ENCODE measurements at places on chromosomes 13 and 19.

DNA sequence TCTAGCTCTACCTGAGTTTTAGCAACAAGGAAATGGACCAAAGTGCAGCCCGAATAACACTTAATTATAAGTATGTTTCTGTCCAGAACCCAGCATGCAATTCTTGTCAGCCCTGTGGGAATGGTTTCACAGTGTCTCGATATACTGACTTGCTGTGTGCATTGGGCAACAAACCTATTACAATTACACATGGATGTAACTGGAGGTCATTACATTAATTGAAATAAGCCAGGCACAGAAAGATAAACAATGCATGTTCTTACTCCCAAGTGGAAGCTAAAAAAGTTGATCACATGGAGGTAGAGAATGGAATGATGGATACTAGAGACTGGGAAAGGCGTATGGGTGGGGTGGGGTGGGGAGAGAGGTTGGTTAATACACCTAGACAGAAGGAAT, 5.1 kb upstream of the CYP2S1 start:
- DNase-seq = no peak

- no peak for DNase-seq
These were observed 2280.4 kb upstream of the PCDH20 start for GRCh38 chr13:63696055-63696454.

DNA sequence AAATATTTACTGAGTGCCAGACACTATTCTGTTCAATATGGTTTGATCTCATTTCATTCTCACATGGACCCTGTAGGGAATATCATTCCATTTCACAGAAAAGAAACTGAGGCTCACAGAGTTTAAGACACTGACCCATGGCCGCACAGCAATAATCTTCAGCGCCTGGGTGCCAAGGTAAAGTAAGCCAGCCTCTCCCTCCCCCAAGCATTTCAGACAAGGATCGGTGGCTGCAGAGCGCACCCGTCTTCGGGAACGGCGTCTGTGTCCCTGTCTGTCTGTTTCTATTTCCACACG, 4.3 kb upstream of the PDE4A start:
- DNase-seq = no peak

DNA sequence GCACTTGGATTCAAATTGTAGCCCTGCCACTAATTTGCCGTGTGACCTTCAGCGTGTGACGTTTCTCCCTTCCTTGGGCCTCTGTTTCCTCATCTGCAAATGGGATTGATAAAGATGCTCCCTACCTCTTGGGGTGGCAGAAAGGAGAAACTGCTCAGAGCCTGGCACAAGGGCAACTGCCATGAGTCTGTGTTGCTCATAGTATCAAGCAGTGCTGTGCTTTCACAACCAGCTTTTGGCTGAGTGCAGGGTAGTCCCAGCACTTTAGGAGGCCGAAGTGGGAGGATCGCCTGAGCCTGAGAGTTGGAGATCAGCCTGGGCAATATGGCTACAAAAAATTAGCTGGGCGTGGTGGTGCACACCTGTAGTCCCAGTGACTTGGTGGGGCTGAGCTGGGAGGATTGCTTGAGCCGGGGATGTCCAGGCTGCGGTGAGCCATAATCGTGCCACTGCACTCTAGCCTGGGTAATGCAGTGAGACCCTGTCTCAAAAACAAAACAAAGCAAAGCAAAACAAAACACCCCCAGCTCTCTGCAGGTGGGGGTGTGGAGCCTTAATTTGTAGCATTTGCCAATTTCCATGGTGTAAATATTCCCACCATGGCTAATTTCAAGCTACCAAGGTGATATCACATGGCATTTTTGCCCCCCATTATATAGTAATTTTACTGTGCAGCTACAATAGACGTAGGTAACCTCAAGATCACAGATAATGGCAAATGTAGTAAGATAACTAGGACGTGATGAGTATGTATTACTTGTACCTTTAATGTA, 1.6 kb upstream of the MARK4 start:
- DNase-seq = no peak

DNA sequence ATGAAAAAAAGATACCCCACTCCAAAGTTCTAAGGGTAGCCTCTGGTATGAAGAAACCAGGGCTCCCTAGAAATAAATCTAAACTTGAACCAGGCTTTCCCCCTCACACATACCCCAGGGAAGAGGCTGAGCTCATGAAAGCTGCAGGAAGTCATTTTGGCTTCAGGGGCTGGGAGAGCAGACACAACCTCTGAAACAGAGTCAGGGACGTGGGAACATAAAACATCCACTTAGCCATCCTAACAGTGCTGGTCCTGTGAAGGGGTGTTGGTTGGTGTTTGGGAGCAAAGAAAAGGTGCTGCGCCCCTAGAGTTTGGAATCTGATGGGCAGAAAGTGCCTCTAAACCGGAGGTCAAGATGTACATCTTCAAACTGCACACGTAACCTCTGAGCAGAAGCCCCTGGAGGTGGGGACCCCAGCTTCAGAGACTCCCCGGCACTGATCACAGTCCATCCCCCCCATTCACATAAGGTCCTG, 15.8 kb downstream of the RAB3D start:
- no peak for DNase-seq

DNA sequence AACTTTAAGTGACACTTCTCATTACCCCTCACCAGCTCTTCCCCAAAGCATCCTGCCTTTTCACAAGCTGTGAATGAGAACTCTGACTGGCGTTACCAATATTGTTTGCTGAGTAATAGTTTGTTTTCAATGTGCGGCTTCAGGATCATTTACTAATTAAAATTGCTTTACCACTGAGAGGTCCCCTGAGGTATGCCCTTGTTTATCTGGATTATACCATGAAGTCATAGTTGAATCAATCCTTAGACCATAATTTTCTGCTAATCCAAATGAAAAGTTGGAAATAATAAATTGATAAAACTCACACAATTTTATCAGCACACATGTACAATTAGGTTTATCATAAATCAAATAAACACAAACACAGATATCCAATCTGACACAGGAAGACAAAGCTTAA, 568.8 kb downstream of the PCDH9 start:
- no peak for DNase-seq

- DNase-seq = no peak
These were observed 22.8 kb upstream of the ZNF564 start for GRCh38 chr19:12574036-12574435.

- DNase-seq = no peak
These were observed 120.2 kb downstream of the RXFP2 start for GRCh38 chr13:31859571-31859970.

DNA sequence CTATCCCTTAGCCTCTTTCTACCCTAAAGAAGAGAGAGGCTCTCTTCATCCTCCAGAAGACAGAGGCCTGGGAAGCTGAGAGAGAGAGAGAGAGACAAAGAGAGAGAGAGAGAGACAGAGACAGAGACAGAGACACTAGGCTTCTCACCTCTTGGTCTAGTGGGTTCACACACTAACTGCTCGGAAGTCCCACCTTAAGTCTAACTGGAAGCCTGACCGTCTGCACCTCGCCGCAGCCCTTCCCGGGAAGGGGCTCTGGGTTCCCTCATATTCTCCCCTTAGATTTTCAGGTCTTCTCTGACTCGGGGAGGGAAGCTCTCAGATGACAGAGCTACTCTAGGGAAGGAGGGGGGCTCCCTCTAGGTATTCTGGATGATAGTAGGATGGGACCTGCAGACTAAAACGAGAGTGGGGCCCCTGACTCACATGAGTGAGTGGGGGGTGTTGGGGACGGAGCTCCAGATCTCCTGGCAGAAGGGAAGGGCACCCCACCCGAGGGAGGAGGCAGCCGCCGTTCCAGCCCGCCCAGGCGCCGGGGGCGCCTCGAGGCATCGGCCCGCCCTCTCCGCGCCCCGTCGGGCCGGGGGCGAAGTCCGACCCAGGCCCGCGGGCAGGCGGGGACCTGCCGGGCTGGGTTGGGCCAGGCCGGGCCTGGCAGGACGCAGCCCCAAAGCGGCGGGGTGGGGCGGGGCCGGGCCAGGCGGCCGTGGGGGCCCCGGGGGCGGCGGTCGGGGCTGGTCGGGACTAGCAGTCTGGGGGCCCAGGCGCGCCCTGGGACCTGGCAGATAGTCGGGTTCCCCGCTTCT, 2.0 kb upstream of the JUNB start:
- no peak for DNase-seq

- no peak for DNase-seq
These were observed 6.6 kb upstream of the FBXW9 start for GRCh38 chr19:12703046-12703445.

DNA sequence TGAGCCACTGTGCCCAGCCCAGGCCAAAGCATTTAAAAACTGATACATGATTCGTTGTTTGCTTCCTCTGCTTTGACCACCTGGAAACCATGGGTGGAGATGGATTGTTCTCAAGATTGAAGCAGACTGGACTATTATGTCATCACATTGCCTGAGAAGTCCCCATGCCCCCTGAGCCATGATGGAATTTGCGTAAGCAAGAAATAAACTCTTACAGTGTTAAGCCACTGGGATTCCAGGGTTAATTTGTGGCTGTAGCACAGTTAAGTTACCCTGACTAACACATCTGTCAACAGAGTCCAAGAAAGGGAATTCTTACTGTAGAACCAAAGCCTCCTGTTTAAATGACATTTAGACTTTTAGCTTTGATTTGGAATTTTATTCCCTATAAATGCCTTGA, 19.4 kb upstream of the DHRS12 start:
- no peak for DNase-seq

GRCh38 chr13:81207636-81208035, 866.7 kb upstream of the SPRY2 start:
- no peak for DNase-seq

GRCh38 chr19:28045621-28046020, 1167.3 kb downstream of the UQCRFS1 start:
- DNase-seq = no peak

DNA sequence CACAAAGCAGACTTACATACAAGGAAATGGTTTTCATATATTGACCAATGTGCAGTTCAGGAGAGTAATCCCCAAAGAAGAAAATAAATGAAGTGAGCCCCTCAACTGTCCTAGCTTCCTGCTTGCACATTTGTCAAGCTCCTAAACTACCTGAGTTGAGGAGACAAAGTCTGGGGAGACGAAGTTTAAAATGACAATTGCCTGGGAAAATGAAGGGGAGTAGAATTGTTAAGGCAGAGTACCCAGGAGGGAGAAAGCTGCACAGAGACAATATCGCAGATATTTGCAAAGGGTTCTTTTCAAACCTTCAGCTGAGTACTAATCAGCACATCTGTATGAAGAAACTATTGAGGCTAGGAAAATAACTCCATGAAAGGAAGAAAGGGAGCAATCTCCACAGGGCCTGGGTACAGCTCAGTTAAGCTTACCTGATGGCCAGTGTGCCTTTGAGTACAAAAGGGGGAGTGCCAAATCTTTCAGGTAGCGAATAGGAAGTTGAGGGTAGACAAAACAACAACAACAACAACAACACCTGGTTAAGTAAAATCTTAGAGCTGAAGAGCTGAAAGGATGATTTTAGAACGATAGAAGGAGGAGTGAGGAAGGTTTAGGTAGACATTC, 1700.1 kb upstream of the PRR20A start:
- no peak for DNase-seq

- DNase-seq = no peak
These were observed 207.0 kb downstream of the SLITRK6 start for GRCh38 chr13:85592211-85592610.

GRCh38 chr19:5786593-5787408, 2.3 kb upstream of the PRR22 start:
- DNase-seq = no peak

DNA sequence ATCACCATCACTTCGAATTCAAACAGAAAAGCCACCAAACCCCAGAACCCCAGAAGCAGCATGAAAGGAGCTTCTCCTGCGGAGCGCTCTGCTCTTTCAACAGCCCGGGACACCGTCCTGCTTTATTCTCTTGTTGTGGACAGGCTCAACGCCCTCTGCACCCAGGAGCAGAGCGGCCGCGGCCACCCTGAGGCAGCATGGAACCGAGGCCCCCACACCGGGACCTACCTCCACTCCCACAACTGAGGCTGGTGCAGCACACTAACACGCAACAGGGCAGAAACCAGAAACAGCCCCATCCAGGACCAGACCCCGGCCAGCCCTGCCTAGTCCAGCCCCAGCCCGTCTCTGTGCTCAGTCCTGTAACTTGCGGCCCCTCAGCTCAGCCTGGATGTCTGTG, 7.2 kb downstream of the AP3D1 start:
- DNase-seq = no peak

DNA sequence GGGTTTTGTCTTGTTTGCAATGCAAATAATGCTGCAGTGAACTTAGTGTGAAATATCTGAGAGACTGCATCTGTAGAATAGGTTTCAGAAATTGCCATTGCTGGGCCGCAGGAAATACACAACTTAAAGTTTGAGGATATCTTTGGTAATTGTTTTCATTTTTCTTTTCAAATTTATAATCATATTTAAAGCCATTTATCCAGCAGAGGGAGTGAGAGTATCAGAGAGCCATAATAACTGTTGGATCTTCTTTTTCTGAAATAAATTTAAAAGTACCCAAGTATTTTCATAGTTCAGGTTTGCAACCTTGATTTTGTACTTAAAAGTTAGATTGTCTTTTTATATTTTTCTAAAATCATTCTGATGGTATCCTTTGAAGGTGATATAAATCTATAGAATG, 99.4 kb downstream of the ZMYM2 start:
- DNase-seq = no peak

DNA sequence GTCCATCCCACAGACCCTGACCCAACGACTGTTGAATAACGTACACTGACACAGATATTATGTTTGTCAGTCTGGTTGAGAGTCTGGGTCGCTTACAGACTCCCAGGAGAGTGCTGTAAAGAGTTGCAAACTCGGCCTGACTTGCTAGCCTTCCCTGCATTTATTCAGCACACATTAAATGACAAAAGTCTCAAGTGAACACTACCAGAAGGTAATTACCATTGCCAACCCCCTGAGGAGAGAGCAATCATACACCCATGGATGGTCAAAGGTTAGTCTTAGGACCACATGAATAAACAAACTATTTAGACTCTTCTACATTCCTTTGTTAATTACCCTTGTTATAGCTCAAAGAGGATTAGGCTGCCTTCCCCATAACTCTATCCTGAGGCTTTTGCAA, 1048.6 kb downstream of the PCDH17 start:
- no peak for DNase-seq

- DNase-seq = no peak
These were observed 14.6 kb upstream of the IPO5 start for GRCh38 chr13:97938706-97939475.

DNA sequence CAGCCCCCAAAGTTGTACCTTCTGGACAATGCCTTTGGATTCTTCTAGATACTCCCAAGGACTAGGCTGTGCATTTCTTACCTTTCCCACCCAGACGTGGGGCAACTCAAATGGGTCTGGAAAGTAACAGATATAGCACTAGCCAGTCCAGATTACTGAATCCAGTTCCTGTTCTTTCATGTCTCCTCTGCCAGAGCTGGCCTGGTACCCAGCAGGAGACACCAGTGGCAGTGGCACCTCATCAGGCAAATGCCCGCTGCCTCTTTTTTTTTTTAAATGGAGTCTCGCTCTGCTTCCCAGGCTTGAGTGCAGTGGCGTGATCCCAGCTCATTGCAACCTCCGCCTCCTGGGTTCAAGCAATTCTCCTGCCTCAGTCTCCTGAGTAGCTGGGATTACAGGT, 43.2 kb downstream of the N4BP2L2 start:
- no peak for DNase-seq

All from stimulated activated CD4-positive, alpha-beta T cell treated with anti-CD3 and anti-CD28 coated beads, Interleukin-1b, Interleukin-23, amount 100 ng/mL, for 4 hours (primary cell).